ENCODE measurements at places on chromosomes 1 and 21.

DNA sequence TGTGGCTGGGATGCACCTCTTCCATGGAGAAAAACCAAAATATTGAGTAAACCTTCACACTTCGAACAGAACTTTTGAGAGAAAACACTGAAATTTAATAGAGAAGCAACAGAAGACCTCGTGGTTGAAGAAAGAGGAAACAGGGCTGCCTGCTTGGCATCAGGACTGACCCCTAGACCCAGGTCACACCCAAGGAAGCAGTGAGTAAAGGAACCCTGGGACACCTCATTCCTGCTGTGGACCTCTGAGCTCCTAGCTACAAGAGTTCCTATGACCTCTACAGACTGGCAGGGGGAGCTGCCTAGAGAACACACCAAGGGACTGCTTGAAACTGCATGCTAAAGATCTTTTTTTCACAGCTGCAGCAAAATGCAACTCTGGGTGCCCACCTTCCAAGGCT lies 67.8 kb downstream of the FASLG start:
- DNase-seq, result no peak

DNA sequence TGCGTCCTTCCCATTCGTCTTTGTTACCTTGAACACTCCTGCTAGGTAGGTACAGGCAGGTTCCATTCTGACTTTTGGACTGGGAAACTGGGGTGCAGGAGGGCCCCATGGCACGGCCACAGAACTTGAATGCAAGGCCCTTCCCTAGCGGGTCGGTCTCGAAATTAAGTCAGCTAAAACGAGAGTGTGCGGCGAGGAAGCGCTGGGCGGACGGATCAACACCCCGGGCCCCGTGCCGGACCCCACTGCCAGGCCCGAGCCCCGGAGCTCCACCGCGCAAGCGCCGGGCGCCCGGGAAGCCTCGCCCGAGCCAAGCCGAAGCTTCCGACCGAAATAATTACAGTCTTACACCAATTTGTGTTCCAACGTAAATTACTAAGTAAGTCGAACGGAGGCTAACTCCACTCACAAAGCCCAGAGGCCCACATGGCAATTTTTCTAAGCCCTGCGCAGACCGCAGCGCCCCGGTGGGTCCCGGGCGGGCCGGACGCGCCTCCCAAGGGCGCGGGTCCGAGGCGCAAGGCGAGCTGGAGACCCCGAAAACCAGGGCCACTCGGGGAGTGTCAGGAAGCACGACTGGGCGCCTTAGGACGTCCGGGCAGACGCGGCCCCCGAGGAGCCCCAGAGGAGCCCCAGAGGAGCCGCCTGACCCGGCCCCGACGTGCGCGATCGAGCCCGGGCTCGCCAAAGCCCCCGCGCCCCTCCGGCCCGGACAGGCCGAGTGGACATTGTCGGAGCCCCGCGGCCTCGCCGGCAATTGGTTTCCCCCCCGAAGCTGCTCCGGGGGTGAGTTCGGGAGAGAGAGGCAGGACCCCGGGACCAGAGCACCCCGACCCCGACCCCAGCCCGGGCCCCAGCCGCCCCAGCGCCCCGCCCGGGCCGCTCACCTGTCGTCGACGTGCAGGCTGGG lies 624 bp downstream of the RIPK4 start:
- DNase-seq, result no peak

- peak; percentile 93 for DNase-seq
These were observed 149.6 kb downstream of the DISC1 start for GRCh38 chr1:231776010-231776756.

DNA sequence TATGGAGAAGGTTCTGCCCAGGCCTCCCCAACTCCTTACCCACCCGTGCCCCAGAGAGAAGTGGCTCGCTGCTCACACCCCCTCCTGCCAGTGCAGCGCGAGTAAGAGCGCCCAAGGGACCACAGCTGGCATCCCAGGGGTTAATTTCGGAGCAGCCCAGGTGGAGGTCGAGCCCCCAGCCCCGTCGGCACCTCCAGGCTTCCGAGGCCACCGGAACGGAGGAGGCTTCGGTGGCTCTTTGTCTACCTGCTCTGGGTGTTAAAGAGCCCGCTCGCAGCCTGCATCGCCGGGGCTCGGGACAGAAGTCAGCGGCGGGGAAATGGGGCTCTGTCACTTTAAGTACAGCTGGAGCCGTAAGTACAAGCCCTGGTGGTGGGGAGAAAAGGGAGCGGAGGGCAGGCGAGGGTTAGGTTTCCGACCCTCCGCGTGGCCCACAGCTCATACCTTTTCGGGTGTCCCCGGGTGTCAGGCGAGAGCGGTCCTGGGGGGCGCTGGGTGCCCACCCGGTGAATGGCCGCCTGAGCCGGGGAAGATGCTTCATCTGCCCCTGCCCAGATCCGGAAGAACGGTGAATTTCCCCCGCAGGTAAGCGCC lies 89.4 kb upstream of the IPO9 start:
- no peak for DNase-seq

DNA sequence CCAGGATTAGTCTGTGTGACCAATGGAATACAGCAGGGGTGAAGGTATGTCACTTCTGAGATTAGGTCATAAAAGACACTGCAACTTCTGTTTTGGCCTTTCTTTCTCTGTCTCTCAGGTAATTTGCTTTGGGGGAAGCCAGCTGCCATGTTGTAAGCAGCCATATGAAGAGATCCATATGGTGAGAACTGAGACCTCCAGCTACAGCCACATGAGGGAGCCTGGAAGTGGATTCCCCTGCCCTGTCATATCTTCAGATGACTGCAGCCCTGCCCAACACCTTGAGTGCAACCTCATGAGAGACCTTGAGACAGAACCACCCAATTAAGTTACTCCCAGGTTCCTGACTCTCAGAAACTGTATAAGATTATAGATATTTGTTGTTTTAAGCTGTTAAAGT lies 70.1 kb upstream of the ESRRG start:
- no peak for DNase-seq

DNA sequence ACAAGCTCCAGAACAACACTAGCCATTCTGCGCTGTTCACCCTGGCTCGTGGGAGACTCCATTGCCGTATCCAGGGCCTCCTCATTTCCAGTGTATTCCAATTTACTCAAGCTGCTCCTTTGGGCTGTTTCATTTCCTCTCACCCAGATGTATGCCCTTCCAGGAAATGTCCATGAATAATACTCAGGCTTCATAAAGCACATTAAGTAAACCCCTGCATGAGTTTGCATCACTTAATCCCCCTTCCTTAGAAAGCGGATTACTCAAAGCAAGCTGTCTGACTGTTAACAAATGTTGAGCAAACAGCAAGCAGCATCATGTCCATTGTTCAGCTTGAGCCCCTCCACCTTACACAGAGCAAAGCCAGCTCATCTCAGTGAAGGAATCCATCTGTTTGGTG lies 403.6 kb upstream of the PBX1 start:
- DNase-seq, result peak; percentile 5
